ENCODE measurements at places on chromosomes 1 and 21. TPM values are rescaled to one million over a fixed set of nuclear protein-coding genes. Genes with fewer than 3 reads are reported as not detected.

DNA sequence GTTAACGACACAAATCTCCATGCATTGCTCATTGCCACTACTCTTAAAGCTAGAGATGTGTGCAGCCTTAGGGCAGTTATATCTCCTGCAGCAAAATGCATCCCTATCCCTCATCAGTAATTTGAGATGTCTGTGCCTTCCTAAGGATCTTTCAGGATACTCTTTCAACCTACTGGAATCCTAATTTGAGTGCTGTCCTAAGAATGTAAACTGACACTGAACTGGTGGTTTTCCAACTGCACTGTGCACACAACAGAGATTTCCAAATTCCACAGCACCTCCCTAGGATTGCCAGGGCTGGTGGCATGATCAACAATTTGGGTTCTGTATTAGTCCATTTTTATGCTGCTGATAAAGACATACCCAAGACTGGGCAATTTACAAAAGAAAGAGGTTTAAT, 193.9 kb downstream of the LTN1 start:
- H3K27ac ChIP-seq: no peak overlapping the region
- H3K4me3 ChIP-seq: no peak overlapping the region
- H3K4me1 ChIP-seq: peaks cover 2% of the 10 kb centered on the region
- no peaks in the 10 kb centered on the region for H3K27me3 ChIP-seq
- H3K36me3 ChIP-seq: peaks cover 3% of the 10 kb centered on the region

DNA sequence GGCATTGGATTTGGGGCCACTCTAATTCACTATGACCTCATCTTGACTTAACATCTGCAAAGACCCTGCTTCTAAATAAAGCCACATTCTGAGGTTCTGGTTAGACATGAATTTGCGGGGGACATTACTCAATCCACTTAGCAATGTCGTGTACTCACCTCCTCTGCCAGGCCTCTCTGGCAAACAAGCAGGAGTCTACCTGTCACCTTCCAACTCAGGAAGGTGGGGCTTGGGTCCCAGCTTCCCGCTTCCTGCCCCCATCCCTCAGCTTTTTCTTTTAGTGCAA, 177.8 kb downstream of the PSMG1 start:
- peaks cover 9% of the 10 kb centered on the region for H3K27me3 ChIP-seq
- no peak for DNase-seq
- no peak overlapping the region for H3K27ac ChIP-seq
- H3K4me1 ChIP-seq: peaks cover 2% of the 10 kb centered on the region
- H3K36me3 ChIP-seq: peaks cover 3% of the 10 kb centered on the region

GRCh38 chr1:197917805-197918651, 856 bp downstream of the LHX9 start:
- H3K4me3 ChIP-seq: peak overlapping the region; percentile 82
- no peak for DNase-seq
- H3K36me3 ChIP-seq: peaks cover 4% of the 10 kb centered on the region

The KCNJ15 gene
- not detected for total RNA-seq

The PODN gene
- not detected for total RNA-seq

DNA sequence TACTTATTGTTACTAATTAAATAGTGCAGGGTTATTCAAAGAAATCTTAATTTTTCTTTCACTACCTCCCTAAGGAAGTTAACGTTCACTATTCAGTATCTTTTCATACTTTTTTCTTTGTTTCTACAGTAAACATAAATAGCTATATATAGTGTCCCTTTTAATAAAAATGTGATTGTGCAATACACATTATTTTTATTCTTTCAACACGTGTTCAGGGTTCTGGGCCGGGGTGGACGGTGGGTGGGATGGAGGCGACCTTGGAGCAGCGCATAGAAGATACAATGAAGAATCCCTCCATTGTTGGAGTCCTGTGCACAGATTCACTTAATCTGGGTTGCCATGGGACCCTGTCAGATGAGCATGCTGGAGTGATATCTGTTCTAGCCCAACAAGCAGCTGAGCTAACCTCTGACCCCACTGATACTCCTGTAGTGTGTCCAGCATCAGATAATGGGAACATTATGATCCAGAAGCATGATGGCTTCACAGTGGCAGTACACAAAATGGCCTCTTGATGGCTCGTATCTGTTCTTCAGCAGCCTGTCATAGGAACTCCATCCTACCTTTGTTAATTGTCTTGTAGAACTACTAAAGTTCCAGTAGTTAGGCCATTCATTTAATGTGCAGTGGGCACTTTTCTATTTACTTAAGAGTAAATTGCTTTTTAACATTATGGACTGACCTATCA, 155.9 kb upstream of the L1TD1 start:
- H3K4me1 ChIP-seq: peaks cover 7% of the 10 kb centered on the region
- H3K4me3 ChIP-seq: no peak overlapping the region
- no peaks in the 10 kb centered on the region for H3K27me3 ChIP-seq
- H3K36me3 ChIP-seq: peaks cover 7% of the 10 kb centered on the region
- no peak overlapping the region for H3K27ac ChIP-seq

GRCh38 chr1:110829955-110830553, 42.9 kb upstream of the CD53 start:
- peak; percentile 8 for DNase-seq
- H3K4me1 ChIP-seq: peaks cover 7% of the 10 kb centered on the region
- no peaks in the 10 kb centered on the region for H3K36me3 ChIP-seq
- H3K27ac ChIP-seq: peak overlapping the region; percentile 72
- H3K4me3 ChIP-seq: no peak overlapping the region

The GSTM1 gene
- total RNA-seq: 34.5 TPM
